ENCODE measurements at places on chromosomes 1 and 21.

GRCh38 chr21:14685568-14685967 is 139.5 kb upstream of the SAMSN1 start:
- no peak for DNase-seq

DNA sequence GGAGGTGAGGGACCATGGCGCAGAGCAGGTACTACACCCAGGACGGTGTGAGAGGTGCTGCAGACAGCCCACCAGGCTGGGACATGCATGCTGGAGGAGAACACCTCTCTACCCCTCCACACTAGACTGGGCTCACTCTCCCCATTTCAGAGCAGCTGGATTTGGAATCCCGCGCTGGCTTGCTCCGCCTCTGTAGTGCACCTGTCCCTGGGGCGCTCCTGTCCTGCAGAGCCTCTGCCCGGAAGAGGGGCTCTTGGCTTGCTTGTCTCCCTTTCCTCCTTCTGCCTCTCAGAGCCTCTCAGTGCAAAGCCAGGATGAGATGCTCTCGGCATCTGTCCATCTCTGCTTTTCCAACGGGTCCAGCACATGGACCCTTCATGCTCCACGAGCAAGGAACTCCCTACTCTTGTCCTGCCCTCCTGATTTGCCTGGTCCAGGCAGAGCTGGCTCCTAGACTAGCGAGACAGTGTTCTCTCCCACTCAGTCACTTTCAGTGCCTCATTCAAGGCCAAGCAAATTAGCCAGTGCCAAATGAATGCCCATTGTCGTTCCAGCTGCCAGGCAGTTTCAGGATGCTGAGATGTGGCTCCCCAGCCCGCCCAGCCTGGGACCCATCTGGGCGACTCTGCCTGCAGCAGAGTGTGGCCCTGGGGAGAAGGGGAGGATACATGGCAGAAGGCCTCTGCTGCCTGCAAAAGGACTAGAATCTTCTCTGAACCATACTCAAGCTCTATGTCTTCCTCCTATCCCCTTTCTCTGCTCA is 33.7 kb downstream of the CDCA8 start:
- DNase-seq = peak; percentile 59

DNA sequence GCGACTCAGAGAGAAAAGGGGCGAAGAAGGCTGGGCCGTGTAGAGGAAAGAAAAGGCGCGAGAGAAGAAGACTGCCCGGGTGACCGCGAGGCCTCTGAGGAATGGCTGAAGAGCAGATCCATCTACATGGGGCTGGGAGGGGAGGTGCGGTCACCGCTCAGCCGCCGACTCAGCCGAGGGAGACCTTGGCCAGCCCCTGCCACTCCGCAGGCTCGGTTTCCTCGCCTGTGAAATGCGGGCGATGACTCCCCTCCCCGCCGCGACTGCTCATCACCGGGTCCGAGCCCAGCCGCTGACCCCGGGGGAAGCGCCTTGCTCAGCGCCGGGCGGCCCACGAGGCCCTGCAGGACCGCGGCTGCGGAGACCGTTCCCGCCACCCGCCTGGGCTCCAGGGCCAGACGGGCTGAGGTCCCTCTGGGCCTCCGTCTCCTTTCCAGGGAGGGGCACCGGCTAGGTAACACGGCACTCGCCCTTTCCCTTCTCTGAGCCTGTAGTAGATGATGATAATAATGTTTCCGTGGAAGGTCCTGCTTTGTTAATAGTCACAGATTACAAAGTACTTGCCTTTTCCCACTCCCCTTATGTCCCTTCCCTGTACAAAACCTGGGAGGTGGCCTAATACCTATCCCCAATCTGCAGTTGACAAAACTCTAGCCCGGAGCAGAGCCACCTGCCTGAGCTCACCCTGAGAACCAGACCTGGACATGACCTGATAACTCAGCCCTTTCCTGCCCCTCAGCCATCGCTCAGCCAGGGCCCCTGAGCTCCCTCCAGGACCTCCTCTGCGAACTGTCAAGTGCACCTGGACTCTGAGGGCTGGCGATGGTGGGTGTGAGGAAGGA is 1.6 kb upstream of the BSND start:
- DNase-seq = no peak

DNA sequence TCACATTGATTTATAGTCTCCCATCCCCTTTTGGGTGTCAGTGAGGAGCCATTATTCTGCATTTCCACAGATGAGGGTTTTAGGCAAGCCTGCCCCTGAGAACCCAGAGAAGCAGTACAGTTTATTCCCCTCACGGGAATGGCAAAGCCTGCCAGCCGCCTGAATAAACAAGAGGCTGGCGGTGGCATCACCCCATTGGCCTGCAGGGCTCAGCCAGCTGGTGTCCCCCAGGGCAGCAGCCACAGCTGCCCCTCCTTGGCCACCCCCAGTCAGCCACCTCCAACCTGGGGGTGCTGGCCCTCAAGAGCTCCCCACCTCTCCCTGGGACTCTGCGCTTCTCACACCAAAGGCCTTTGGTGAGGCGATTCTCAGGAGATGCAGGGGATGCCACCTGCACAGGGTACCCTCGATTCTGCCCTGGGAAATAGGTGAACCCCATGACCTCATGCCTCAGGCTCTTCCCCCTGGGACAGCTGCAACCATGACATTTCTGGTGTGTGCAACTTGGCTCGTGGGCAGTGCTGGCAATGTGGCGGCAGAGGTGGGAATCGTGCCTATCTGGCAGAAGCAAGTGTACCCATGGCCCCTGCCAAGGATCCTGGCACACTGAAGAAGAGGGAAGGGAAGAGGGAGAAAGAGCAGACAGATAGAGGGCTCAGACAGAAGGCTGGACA is 14.0 kb downstream of the OLFML2B start:
- no peak for DNase-seq

GRCh38 chr1:150895618-150896017 is 8.7 kb downstream of the CTXND2 start:
- DNase-seq = no peak

DNA sequence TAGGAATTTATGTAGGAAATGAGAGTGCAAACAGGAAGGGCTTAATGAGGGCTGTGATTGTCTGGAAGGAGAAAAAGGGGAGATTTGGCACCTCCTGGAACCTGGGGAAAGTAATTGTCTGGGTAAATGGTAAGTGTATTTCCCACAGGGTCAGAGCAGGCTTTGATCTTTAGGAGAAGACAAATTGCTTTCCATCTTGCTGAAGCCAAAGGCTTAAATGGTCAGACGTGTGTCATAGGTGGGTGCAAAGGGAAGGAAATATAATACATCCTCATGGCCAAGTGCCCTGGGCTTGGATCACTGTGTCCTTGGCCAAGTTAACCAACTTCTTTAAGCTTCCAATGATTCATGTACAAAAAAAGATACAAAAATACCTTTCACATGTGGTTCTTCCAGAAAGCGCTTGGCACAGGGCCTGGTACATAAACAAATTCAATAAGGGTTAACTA is 1.3 kb upstream of the DUSP23 start:
- DNase-seq = no peak

DNA sequence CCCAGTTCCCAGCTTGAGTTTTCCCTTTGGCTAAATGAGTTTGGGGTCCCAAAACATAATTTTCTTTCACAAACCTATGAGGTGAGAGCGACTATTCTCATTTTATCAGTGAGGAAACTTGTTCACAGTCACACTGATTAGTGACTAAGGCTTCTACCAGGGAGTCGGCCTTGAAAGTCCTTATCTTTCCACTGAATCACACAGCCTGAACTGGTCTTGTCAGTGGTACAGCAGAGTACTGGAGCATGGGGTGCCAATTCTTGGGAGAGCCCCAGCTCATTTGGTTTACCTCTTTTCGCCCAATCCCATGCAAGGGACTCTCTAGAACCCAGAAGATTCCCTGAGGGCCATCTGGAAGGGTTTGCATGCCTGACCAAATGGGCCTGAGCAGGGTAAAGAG is 16.9 kb downstream of the HSD3B2 start:
- no peak for DNase-seq

- DNase-seq = no peak
These were observed 1.2 kb downstream of the MAN1C1 start for GRCh38 chr1:25617625-25618432.

DNA sequence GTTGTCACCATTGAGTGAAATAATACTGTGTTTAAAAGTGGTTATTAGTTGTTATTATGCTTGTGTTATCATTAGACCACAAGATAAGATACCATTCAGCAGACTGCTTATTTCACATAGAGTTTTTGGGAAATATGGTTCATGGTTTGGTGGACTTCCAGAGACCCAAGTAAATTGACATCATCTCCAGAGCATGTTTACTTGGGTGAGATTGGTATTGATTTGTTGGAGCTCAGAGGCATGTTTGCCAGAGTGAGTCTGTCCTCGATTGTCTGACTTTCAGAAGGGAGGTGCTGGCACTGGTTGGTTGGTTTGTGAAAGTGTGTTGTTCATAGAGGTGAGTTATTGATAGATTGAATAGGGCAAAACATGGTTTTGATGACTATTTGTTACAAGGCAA is 291.4 kb downstream of the TGFB2 start:
- DNase-seq = no peak

- no peak for DNase-seq
These were observed 223.7 kb upstream of the FAM78B start for GRCh38 chr1:166390366-166391033.

GRCh38 chr1:8086055-8086454 is 59.9 kb upstream of the ERRFI1 start:
- no peak for DNase-seq

DNA sequence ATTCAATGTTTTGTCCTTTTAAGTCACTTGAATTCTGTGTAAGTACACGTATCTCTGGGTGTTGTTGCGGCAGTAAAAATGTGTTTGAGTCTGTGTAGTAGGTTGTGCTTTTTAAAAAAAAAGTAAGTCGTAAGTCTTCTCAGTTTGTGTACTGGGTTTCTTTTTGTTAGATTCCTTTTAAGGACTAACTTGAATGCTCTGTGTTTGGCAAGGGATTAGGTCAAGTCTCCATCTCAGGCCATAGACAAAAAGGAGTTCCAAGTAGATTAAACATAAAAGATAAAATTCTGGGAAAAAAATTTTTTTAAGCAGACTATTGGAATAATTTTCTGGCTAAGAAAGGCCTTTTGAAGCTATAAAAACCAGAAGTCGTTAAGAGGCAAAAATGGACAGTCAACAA is 113.1 kb downstream of the ATP5PO start:
- DNase-seq = no peak

- DNase-seq = no peak
These were observed 65.0 kb downstream of the TOR3A start for GRCh38 chr1:179146911-179147310.

DNA sequence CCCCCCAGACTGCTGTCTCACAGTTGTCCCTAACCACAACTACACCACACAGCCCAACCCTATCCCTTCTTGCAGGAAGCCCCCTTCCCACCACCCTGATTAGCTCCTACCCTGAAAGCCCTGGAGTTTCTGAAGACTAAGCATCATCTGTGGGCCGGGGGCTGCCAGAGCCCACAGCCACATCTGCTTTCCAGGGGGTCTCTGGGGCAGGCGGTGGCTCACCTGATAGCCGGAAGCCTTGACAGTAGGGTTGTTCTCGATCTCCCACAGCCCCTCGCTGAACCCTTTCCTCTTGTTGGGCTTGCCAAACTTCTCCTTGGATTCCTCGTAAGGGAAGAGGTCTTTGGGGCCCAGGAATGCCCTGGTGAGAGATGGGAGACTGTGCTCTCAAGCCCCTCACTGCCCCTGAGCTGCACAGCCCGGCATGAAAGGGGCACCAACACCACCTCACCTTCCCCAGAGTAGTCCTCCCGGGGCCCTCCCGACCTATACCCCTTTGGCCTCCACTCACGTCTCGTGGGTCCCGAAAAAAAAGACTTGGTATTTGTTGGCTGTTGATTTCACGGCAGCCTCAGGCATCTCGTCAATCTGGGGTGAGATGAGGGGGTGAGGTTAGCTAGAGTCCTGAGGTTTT is 4.0 kb upstream of the MRPL24 start:
- no peak for DNase-seq
